ENCODE measurements at places on chromosomes 6 and 20.

- DNase-seq = peak; percentile 96
Measured at GRCh38 chr6:165556116-165556843, 106.8 kb downstream of the PDE10A start.

- peak; percentile 41 for DNase-seq
Measured at GRCh38 chr6:22227824-22228610, 68.8 kb downstream of the PRL start.

DNA sequence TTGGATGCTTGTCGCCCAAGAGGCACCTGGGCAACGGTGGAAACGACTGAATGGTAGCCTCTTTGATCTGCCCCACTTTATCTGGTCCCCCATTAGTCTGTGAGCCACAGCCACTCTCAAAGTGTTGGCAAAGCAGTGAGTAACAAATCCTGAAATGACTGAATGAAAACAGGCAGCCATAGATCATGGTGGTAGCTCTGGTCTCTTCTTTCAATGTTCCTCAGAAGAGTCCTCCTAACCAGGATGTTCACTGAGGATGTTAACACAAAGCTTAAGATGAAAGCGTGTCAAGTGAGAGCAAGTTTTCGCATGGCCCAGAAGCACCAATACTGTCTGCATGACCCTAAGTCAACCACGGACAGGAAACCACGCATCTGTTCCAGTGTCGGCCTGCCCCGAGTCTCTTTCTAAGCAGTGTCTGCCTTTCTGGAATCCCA, 107.3 kb downstream of the IRF4 start:
- no peak for DNase-seq

DNA sequence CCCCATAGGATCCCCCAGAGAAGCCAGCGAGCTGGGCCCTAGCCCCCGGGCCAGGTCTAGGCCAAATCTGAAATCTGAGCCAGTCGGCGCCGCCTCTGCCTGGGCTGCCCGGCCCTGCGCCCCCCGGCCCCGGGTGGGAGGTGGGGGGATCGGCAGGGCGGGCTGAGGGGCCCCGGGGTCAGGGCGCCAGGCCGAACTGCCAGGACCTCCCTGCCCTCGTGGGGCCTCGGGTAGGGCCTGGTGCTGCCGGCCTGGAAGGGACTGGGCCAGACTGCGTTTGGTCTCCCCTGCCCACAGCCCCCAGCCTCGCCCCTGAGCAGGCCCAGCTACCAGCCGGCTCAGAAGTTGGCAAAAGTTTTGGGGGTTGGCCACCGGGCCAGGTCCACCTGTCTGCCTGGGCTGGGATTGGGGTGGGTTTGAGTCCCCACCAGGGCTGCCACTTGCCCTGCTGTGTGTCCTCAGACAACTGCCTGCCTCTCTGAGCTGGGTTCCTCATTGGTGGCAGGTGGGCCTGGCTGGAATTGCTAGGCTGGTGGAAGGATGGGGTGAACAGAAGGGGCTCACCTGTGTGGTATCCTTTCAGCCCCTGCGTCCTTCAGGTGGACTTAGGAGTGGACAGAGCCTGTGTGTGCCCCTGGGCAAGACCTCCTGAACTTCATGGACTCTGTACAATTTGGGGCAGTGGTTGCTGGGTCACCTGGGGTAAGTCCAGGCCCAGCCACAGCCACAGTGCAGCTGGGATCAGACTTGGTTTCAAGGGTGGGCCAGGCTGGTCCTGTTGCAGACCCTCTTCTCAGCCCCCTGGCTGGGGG, 801 bp downstream of the SRC start:
- no peak for DNase-seq

DNA sequence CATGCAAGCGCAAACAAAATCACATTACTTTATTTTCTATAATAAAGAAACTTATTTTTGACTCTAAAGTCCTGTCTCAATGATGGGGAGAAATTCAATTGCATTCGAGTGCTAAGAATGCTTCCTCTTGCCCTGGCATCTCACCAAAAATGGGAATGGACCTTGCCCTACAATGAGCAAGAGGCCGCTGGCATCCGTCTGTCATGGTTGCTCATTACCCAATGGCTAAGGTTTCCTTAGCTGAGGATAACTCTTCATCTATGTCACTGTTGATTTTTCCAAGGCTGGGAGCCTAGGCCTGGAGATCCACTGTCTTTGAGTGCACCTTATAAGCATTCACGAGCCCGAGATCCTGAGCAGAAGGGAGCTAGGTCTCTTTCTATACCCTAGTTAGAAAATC, 471.3 kb upstream of the NRSN1 start:
- no peak for DNase-seq

GRCh38 chr20:1526896-1527295, 30.6 kb downstream of the SIRPD start:
- DNase-seq = no peak

DNA sequence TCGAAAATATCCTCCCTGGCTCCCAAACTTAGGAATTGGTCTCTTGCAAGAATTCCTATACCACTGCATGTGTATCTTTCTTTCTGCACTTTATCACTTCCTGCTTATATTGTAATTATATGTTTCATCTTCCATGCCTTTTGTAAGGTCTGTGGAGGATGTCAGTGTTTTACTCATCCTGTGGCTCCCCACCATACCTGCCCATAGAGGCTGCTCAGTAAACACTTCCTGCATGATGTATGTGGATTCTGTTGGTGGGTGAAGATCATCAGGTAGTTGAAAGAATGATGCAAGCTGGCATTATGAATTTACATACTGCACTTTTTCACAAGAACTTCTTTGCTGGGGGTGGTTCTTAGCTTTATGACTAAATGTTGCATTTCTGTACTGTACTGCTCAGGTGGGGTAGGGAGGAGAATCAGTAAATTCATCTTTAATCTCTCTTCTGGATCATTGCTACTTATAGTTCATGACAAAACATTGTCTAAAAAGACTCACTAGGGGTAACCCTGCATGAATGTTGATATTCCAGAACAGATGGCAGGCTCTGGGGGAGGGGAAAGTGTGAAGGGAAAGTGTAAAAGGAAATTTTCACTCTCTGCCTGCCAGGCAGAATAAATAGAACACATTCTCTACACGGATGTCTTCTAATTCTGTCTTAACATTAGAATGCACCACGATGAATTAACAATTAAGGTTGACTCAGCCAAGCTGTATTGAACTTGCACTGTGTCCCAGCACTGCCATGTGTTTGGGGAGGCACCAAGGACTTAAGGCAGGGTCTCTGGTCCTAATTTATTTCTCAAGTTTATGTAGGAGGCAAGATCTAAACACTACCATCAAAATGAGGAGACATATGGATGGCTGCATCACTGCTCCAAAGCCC, 36.0 kb upstream of the KLHL31 start:
- no peak for DNase-seq

DNA sequence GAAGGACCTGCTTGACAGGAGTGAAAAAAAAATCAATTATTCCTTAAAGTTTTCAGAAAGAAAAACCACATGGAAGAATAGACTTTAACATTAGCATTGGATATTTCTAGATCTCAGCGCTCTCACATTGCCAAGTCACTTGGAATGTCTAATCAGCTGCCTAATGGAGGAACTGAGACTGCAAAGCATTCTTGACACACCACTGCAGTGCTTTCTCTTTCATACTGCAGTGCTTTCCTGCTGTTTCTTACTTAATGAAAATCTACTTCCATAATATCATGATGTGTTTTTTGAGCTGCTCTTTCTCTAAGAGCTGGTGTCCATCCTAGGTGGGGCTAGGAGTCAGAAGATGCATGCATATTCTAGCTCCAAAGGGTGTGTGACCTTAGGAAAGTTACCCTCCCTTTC, 20.4 kb upstream of the MCM3 start:
- no peak for DNase-seq

DNA sequence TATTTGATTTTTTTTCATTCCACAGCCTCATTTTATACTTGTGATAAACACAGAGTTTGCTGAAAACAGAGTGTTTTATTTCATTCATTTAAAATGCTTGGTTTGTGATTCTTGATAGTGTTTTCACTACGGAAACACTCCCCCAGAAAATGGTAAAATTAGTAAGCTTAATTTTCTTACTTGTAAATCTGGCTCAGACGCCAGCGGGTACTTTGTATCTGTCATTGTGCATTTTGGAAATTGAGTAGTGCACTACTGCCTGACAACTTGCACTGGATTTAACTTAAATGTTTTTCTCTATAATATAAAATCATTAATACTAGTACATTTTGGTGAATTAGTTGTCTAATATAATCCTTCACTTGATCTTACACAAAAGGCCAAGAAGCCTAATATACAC, 37.0 kb upstream of the HINT3 start:
- no peak for DNase-seq

DNA sequence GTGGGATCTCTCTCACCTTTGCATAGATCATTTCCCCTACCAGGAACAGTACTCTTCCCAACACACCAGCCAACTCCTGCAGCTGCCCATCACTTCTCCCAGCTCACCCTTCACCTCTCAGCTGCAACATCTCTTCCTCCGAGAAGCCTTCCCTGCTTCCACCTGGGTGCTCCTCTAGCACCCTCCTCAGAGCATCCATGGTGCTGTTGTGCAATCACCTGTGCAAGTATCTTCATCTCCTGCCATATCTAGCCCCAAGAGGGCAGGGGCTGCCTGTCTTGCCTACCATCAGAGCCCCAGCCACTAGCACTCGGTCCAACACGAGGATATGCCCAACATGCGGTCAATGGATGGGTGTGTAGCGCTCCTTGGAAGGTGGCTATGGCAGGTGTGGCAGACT, 75.8 kb downstream of the BANF2 start:
- DNase-seq = no peak

- no peak for DNase-seq
Measured at GRCh38 chr20:62087227-62087626, 21.5 kb upstream of the TAF4 start.

DNA sequence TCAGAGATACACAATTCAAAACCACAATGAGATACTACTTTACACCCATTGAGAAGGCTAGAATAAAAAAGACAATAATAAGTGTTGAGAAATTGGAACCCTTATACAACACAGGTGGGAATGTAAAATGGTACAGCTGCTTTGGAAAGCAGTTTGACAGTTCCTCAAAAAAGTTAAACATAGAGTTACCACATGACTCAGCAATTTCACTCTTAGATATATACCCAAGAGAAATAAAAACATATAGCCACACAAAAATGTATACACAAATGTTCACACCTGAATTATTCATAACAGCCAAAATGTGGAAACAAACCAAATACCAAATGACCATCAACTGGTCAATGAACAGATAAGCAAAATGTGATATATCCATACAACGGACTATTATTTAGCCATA, 161.1 kb upstream of the PLN start:
- no peak for DNase-seq

- no peak for DNase-seq
Measured at GRCh38 chr6:6701864-6702263, 113.3 kb downstream of the LY86 start.

GRCh38 chr20:54282625-54283024, 74.7 kb downstream of the PFDN4 start:
- DNase-seq = no peak

GRCh38 chr6:66533921-66534404, 826.9 kb upstream of the EYS start:
- DNase-seq = no peak

DNA sequence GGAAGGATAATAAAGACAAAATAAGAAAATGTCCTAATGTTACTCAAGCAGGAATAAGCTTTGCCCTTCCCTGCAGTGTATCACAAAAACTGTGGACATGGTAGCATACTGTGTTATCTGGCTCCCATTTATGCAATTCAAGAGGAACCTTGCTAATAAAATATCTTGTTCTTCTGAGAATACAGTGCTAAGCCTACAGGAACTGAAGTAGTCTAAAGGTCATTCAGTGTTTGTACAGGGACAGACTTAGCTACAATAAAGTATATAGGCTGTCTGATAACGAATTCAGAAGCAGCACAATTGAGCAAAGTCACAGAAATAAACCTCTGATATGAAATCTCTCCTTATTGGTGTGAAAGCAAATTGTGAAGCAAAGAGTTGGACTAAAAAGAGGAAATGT, 59.6 kb upstream of the SDHAF4 start:
- DNase-seq = no peak

GRCh38 chr20:17860301-17861197, 108.0 kb downstream of the SNX5 start:
- DNase-seq = no peak

DNA sequence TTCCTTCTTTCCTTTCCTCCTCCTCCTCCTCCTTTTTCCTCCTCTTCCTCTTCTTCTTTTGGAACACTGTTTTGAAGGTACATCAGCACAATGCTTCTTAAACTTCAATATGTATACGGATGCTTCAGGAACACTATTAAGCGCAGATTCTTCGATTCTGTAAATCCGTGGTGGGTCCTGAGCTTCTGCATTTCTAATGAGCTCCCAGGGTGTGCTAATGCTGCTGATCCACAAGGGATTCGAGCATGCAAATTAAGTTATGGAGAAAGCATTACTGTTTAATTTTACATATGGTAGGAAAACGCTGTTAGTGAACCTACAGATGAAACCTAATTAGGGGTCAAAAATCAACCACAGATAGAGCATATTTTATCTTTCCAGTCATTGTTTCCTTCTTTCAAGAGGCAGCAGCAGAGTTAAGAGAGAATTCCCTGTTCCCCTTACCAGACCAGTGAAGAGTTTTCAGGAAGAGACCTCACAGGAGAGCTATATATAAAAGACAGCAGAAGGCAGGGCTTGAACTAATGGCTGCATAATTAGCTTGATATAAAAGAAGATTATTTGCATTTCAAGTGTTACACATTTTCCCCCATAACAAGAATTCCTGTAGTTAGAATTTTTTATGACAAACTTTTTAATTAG, 47.2 kb downstream of the KIF13A start:
- DNase-seq = no peak

DNA sequence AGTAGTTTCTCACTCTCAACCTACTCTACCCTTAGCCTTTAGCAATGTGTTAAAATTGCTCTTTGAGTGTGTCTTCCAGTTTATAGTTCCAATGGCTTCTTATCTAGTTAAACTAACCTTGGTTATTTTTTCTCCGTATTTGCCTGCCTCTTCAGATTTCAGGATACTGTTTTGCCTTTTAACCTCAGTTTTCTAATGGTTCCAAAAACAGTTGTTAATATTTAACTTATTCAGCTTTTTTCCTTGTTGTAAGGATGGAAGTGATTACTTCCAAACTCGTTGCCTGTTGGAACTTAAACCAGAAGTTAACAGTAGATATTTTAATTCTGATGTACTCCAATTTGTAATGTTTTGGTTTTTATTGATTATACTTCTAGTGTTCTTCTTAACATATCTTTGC, 1574.9 kb downstream of the HACE1 start:
- no peak for DNase-seq

- no peak for DNase-seq
Measured at GRCh38 chr6:78639111-78640110, 227.9 kb upstream of the IRAK1BP1 start.

- no peak for DNase-seq
Measured at GRCh38 chr6:25061289-25061936, 125.7 kb upstream of the RIPOR2 start.

DNA sequence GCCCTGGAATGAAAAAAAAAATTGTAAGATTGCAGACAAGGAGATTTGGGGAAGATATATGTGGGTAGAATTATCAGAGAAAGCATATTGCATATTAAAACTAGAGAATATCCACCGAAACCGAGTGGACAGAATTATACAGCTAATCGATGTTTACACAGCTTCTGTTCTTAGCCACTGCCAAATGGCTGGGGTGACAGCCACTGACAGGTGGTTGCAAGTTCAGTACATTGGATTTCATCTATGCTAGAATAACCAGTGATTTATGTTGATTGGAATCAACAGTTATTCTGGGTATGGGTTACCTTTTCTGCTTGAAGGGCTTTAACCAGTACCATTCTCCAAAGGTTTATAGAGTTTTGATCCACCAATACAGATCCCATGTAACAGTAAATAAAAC, 48.4 kb upstream of the THEMIS start:
- no peak for DNase-seq
